ENCODE measurements at places on chromosomes 2 and 18. TPM values are rescaled to one million over a fixed set of nuclear protein-coding genes. Genes with fewer than 3 reads are reported as not detected.

G6PC2 gene
- not detected for total RNA-seq

VWA3B gene
- total RNA-seq: not detected

SH3RF3 gene
- 0.25 TPM for total RNA-seq

AGXT gene
- total RNA-seq: not detected

Data from activated CD8-positive, alpha-beta memory T cell treated with anti-CD3 and anti-CD28 coated beads for 36 hours (primary cell).